Activated CD4-positive, alpha-beta T cell treated with anti-CD3 and anti-CD28 coated beads for 1 hour (primary cell): ENCODE measurements at places on chromosomes 7 and 10.

DNA sequence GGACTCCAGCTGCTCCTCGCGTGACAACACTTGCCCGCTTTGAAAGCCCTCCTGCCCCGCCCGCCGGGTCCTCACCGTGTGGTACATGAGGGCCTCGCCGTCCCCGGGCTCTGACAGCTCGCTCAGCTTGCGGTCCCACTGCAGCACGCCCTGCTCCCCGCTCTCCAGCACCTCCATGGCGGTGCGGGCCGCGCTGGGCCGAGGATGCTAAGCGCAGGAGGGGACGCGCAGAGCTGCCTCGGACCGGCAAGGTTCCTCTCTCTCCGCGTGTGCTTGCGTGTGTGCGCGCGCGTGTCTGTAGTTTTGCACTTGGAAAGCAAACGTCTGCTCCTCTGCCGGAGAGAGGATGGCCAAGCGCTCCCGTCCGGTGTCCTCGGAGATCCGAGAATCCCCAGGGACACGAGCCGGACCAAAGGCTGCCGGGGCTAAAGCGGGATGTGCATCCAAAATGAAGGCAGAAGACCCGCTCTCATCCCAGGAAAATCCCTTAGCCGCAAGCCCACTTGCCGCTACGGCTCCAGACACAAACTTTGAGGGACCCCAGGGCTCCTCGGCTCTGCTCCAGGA, at the start of gene CREB3L2:
CREB3L2 (minus strand) TSS at position 558 of the 567 bp plus-strand sequence; CDS start at position 177, 381 bp downstream.
- DNase-seq: peak; percentile 44

DNA sequence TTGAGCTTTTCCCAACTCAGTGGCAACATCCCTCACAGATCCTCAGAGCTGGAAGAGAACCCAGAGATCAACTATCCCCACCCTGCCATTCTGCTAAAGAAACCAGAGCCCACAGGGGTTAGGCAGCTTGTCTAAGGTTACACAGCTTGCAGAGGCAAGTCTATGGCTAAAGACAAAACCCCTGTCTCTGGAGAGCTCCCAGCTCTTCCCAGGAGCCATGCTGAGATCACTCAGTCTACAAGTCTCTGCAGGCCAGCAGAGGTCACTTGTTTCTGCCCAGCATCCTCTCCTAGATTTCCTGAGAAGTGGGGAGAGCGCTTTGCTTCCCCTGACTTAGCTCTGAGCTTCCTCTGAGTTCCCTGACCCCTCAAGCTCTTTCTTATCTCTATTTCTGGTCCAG, 28.5 kb upstream of the LOXL4 start:
- no peak for DNase-seq

GRCh38 chr7:159035571-159036073, 109.0 kb downstream of the VIPR2 start:
- no peak for DNase-seq

DNA sequence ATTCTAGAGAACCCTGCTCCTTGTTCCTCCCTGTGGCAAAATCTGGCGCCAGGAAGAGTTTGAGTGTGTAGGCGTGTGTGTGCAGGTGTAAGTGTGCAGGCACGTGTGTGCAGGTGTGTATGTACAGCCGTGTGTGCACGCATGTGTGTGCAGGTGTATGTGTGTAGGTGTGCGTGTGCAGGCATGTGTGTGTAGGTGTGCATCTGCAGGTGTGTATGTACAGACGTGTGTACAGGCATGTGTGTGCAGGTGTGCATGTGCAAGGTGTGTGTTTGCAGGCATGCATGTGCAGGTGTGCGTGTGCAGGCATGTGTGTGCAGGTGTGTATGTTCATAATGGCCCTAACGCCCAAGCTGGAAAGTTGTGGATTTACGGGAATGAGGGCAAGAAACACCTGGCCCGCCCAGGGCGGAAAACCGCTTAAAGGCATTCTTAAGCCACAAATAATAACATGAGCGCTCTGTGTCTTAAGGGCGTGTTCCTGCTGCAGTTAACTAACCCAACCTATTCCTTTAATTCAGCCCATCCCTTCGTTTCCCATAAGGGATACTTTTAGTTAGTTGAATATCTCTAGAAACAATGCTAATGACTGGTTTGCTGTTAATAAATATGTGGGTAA, 34.1 kb downstream of the KCTD7 start:
- DNase-seq: no peak

GRCh38 chr10:4595719-4596319, 230.2 kb upstream of the AKR1E2 start:
- DNase-seq: no peak

GRCh38 chr7:10034843-10035556, 938.7 kb upstream of the PHF14 start:
- DNase-seq: no peak

GRCh38 chr10:31118556-31118955, 86.9 kb upstream of the ZNF438 start:
- no peak for DNase-seq

GRCh38 chr7:77995717-77996116, 197.1 kb downstream of the PHTF2 start:
- DNase-seq: no peak

- DNase-seq: peak; percentile 38
These were observed 809 bp downstream of the C10orf143 start for GRCh38 chr10:130109796-130110245.

- DNase-seq: peak; percentile 70
These were observed 85.9 kb upstream of the MKI67 start for GRCh38 chr10:128211953-128212727.

GRCh38 chr10:113337142-113337541, 215.7 kb upstream of the HABP2 start:
- DNase-seq: no peak

- no peak for DNase-seq
These were observed 3.2 kb downstream of the HPSE2 start for GRCh38 chr10:99232360-99232999.

- no peak for DNase-seq
These were observed 120.1 kb downstream of the SAMD9 start for GRCh38 chr7:92997719-92998118.

DNA sequence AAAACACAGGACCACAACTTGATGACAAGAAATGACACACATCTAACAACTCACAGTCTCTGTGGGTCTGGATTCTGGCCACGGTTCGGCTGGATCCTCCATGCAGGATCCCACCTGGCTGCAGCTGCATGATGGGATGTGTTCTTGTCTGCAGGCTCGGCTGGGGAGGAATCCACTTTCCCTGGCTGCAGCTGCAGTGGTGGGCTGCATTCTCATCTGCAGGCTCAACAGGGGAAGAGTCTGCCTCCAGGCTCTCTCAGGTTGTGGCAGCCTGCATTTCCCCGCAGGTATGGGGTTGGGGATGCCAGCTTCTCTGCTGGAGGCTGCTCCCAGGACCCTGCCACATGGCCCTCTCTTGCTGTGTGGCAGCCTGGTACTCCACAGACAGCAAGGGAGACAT, 64.9 kb downstream of the MICALL2 start:
- DNase-seq: no peak

- no peak for DNase-seq
These were observed 26.6 kb downstream of the BAIAP2L1 start for GRCh38 chr7:98374285-98374680.

DNA sequence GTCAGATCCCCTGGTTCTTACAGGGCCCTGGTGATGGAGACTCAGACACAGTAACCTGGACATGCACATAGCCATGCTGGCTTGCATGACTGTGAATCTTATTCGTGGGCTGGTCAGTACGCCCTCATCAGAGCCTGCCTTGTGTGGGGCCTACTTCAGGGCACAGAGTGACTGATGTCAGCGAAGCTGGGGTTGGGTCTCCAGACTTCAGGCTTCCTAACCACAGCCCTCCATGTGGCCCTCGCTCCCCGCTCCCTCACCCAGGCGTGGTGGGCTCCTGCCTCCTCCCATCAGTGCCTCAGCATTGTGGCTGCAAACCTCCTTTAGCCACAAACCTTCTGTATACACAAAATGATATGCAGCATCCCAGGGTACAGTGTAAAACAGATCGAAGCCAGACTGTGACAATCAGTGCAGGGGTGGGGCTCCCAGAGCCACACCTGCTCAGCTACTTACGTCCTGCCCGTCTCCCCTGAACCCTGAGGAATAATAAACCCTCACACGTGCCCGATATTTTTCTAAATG, 7.1 kb upstream of the C10orf105 start:
- DNase-seq: no peak

- no peak for DNase-seq
These were observed 61.5 kb upstream of the GPR22 start for GRCh38 chr7:107408349-107408748.

- peak; percentile 63 for DNase-seq
These were observed 200.3 kb downstream of the PRPF18 start for GRCh38 chr10:13787015-13787421.

DNA sequence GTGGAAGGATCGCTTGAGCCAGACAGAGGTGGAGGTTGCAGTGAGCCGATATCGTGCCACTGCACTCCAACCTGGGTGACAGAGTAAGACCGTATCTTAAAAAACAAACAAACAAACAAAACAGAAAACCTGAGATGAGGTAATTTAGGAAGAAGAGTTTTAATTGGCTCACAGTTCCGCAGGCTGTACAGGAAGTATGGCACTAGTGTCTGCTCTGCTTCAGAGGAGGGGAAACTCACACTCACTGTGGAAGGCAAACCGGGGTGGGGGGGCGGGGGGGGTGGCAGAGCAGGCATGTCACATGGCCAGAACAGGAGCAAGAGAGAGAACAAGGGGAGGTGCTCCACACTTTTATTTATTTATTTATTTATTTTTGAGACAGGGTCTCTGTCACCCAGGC, 5.1 kb downstream of the UBE2D4 start:
- DNase-seq: no peak

- DNase-seq: no peak
These were observed 7.3 kb downstream of the C7orf57 start for GRCh38 chr7:48042636-48043035.

DNA sequence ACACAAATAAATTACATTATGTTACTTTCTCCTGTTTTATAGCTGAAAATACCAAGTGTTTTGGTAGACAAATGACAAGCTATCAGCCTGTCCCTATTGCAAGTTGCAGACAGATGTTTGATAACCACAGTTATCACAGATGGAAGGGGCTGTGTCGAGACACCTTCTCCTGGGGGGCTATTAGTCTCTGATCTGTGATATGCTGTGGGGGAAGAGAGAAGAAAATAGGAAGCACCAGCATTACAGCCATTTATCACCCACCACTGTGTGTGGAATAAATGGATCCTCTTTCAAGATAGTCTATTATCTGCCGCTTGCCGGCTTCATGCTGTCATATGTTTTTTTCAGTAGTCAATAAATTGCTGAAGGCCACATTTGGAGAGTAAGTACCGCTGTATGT, 597.2 kb upstream of the ADARB2 start:
- no peak for DNase-seq

DNA sequence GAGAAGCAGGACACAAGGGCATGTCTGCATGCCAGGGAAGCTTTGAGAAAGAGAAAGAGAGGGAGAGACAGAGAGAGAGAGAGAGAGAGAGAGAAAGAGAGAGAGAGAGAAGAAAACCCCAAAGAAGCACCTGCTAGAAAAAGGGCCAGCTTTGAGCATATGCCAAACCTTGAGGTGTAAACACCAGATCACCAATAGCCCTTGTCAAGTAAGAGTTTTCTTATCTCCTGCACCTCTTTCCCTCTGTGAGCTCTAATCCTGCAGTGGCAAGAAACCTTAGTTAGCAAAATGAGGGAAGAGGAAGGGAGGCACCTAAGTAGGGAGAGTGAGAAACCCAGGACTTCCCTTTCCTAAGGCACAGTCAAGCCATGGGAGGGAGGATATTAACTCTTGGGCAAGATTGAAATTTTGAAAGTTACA, 11.3 kb upstream of the TRDMT1 start:
- no peak for DNase-seq

DNA sequence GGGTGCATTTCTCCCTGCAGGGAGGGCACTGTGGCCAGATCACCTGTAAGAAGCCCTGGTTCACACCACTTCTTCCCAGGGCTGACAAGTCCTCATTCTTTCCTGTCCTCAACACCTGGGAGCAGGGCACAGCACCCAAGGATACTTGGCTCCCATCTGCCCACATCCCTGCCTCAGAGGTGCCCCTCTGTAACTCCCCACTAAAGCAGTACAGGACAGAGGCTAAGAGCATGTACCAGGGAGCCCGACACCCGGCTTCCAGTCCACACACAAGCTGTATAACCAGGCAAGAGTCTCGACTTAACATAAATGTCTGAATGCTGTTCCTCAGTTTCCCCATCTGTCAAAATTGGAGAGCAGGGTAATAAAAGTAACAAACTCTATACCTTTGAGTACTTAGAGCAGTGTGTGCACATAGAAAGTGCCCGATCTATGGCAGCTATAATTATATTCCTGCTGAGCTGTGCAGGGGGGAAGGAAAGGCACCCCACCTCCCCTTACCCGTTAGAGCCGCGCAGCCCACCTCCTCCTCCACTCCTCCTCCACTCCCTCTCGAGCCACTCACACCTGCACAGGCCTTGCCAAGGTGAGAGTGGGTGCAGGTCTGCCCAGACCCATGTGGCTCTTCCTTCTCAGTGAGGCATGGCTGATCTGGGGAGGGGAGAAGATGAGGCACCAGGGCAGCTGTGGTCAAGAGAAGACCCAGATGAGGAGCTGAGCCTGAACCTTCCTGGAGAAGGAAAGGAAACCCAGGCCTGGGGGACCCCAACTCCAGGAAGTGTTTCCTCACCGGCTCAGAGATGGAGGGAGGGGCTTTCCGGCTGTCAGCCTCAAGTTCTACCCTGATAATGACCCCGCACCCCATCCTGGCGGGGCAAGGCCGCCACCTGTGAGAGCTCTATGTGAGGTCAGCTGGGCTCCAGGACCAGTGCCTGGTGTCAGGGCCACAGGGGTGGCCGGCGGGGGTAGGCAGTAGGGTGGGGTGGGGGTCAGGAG, 22.6 kb downstream of the PODXL start:
- no peak for DNase-seq

DNA sequence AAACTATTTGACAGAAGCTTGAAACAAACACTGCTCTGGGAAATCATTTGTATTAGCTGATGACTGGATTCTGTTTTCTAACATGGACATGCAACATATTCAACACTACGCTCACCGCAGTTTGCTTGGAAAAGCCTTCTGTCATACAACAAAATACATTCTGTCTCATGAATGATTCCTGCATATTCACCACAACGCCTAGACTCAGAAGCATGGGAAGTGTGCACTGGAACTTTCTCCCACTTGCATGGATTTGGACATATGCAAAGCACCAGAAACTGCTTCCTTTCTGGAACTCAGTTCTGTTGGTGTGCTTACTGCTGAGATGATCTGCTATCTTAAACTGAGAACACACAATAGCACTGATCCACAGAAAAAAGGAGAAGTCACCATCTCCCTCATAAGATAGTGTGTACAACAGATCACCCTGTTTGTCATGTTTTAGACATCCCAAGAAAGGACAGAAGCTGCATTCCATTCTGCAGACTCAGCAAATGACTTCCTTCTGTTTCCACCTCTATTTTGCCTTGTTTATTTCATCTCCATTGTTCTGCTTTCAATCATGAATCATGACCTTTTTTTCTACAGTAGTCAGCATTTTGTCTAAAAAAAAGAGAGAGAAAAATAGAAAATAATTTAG, 115.8 kb downstream of the HTR7 start:
- no peak for DNase-seq

GRCh38 chr10:17712717-17713471, 39.1 kb upstream of the TMEM236 start:
- DNase-seq: no peak

- no peak for DNase-seq
These were observed 74.6 kb upstream of the FRMD4A start for GRCh38 chr10:14405076-14406065.
